ENCODE measurements at places on chromosomes 5 and 9. TPM values are rescaled to one million over a fixed set of nuclear protein-coding genes. Genes with fewer than 3 reads are reported as not detected.
A peak's percentile ranks its signal among the peaks of the same experiment; 100 is the strongest.

DNA sequence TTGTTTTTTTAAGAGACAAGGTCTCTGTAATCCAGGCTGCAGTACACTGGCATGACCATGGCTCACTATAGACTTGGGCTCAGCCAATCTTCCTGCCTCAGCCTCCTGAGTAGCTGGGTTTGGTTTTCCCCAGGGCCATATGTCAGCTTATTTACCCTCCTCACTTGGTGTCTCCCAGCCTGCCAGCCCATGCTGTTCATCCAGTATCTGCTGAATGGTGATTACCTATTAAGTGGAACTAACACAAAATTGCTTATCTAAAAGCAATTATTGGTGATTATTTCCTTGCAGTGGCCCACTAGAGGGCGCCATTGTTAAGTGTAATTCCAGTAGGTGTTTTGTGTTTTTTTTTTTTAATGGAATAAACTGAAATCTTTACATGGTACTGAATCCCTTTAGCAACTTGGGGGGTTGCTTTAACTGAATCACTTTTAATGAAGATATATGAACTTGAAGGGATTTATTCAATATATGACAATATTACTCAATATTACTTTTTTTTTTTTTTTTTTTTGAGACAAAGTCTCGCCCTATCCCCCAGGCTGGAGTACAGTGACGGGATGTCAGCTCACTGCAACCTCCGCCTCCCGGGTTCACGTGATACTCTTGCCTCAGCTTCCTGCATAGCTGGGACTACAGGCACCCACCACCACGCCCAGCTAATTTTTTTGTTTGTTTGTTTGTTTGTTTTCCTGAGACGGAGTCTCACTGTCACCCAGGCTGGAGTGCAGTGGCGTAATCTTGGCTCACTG is 13.8 kb downstream of the EXOSC2 start:
- no peaks in the 10 kb centered on the region for H3K27me3 ChIP-seq
- H3K27ac ChIP-seq: no peak overlapping the region
- H3K4me3 ChIP-seq: no peak overlapping the region

GRCh38 chr9:98797491-98797890 is 1.1 kb upstream of the ANKS6 start:
- H3K27ac ChIP-seq: no peak overlapping the region
- no peak overlapping the region for H3K4me3 ChIP-seq
- H3K36me3 ChIP-seq: no peaks in the 10 kb centered on the region
- no peak for DNase-seq
- H3K4me1 ChIP-seq: no peaks in the 10 kb centered on the region
- peaks cover 2% of the 10 kb centered on the region for H3K27me3 ChIP-seq

GRCh38 chr5:96051401-96051830 is 89.8 kb upstream of the ELL2 start:
- no peaks in the 10 kb centered on the region for H3K36me3 ChIP-seq

DNA sequence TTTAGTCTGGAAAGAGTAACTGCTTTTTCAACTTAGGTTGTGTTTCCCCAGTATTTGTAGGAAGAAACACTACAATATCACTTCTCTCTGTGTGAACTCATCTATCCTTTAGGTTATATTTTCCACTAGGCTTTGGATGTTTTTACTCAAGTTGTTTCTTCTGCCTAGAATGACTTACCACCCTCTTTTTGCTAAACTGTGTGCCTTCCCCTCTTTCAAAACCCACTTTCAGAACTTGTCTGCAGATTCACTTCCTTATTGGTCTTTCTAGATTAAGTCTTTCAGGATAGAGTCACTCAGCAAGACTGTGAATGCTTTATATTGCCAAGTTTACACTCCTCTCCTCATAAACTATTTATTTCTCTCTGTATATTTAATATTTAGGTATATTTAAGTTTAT is 14.2 kb upstream of the CAST start:
- no peaks in the 10 kb centered on the region for H3K36me3 ChIP-seq
- H3K4me3 ChIP-seq: no peak overlapping the region
- DNase-seq: no peak
- H3K27me3 ChIP-seq: no peaks in the 10 kb centered on the region
- peak overlapping the region; percentile 0 for H3K27ac ChIP-seq

WDR31 gene
- polyA plus RNA-seq: not detected
